ENCODE measurements at places on chromosomes 4 and X.

GRCh38 chr4:18022572-18023050, 1.1 kb upstream of the LCORL start:
- peaks cover 2% of the 10 kb centered on the region for H3K27me3 ChIP-seq
- no peaks in the 10 kb centered on the region for H3K36me3 ChIP-seq
- no peak for DNase-seq
- H3K4me3 ChIP-seq: peak overlapping the region; percentile 92

DNA sequence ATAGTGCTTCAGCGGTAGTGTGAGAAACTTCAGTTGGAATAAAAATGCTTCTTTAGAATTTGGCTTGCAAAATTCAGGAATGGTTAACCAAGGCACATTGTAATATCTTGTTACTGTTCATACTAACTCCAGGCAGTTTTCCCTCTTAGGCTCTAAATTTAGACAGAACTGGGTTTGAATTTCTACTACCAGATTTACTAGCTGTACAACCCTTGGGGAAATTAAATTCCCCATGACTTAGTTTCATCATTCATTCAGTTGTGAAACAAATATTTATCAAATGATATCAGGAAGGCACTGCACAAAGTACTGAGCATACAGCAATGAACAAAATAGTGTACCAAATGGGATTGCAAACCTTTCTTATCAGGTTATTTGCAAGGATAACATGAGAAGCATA, 135.0 kb upstream of the IL15 start:
- H3K4me1 ChIP-seq: peaks cover 11% of the 10 kb centered on the region
- no peak for DNase-seq
- H3K36me3 ChIP-seq: no peaks in the 10 kb centered on the region
- peaks cover 2% of the 10 kb centered on the region for H3K27me3 ChIP-seq

GRCh38 chr4:143357161-143357845, 20.6 kb downstream of the GAB1 start:
- H3K27ac ChIP-seq: peak overlapping the region; percentile 52
- H3K4me1 ChIP-seq: peaks cover 90% of the 10 kb centered on the region
- no peak overlapping the region for H3K4me3 ChIP-seq
- no peaks in the 10 kb centered on the region for H3K27me3 ChIP-seq
- H3K36me3 ChIP-seq: no peaks in the 10 kb centered on the region
- no peak for DNase-seq

- no peak overlapping the region for H3K4me3 ChIP-seq
- DNase-seq: no peak
- no peak overlapping the region for H3K27ac ChIP-seq
- no peaks in the 10 kb centered on the region for H3K4me1 ChIP-seq
- H3K36me3 ChIP-seq: no peaks in the 10 kb centered on the region
These were observed 19.9 kb upstream of the ZIC3 start for GRCh38 chrX:137545711-137546651.

DNA sequence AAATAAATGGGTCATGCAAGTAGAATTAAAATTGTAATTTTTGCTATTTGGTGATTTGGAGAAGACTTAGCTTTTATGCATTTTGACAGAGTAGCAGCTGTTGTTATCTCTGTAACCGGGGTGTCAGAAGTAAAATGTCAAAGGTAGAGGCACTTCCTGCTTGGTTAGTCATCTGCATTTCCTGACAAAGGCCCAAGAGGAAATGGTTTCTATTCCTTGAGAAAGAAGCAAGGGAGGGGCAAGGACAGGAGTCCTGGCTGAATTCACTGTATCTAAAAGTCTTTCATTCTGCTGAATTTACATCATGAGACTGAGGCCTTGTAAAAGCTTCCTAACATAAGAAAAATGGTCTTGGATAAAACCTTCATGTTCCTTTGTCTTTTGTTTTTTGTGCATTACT, 550.9 kb upstream of the BOD1L1 start:
- peaks cover 3% of the 10 kb centered on the region for H3K27me3 ChIP-seq
- no peaks in the 10 kb centered on the region for H3K36me3 ChIP-seq
- no peak overlapping the region for H3K27ac ChIP-seq

GRCh38 chr4:37220685-37221084, 23.9 kb upstream of the NWD2 start:
- H3K4me3 ChIP-seq: no peak overlapping the region
- no peaks in the 10 kb centered on the region for H3K4me1 ChIP-seq
- no peaks in the 10 kb centered on the region for H3K36me3 ChIP-seq
- no peak for DNase-seq

DNA sequence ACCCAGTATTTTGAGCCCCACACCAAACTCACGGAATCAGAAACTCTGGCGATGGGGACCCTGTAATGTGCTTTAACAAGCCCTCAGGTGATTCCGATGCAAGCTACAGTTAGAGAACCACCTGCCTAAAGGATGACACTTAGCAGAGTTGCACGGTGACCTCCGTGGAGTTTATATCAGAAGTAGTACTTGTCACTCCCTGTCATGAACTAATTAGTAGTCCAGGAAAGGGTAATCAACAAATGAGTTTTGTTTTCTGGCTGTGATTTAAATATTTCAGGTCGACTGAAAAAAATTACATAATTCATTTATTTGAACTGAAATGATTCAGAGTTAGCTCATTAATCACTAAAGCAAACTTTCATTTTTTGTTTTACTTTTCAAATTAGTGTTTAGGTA, 56.4 kb downstream of the TMA16 start:
- no peak overlapping the region for H3K4me3 ChIP-seq
- H3K36me3 ChIP-seq: no peaks in the 10 kb centered on the region
- H3K27ac ChIP-seq: no peak overlapping the region
- H3K4me1 ChIP-seq: peaks cover 13% of the 10 kb centered on the region

- H3K27ac ChIP-seq: no peak overlapping the region
- no peaks in the 10 kb centered on the region for H3K36me3 ChIP-seq
- no peak for DNase-seq
- peaks cover under 1% of the 10 kb centered on the region for H3K27me3 ChIP-seq
- peaks cover 2% of the 10 kb centered on the region for H3K4me1 ChIP-seq
- H3K4me3 ChIP-seq: no peak overlapping the region
These were observed 45.7 kb upstream of the SLC10A7 start for GRCh38 chr4:146567396-146567795.

GRCh38 chr4:123361195-123361861, 35.3 kb upstream of the SPRY1 start:
- peaks cover 38% of the 10 kb centered on the region for H3K4me1 ChIP-seq
- H3K27me3 ChIP-seq: no peaks in the 10 kb centered on the region
- H3K36me3 ChIP-seq: no peaks in the 10 kb centered on the region
- DNase-seq: no peak
- no peak overlapping the region for H3K4me3 ChIP-seq

- no peak for DNase-seq
- peaks cover 5% of the 10 kb centered on the region for H3K4me1 ChIP-seq
- no peak overlapping the region for H3K4me3 ChIP-seq
- peak overlapping the region; percentile 49 for H3K27ac ChIP-seq
These were observed 78.7 kb upstream of the PDE5A start for GRCh38 chr4:119707336-119707735.

DNA sequence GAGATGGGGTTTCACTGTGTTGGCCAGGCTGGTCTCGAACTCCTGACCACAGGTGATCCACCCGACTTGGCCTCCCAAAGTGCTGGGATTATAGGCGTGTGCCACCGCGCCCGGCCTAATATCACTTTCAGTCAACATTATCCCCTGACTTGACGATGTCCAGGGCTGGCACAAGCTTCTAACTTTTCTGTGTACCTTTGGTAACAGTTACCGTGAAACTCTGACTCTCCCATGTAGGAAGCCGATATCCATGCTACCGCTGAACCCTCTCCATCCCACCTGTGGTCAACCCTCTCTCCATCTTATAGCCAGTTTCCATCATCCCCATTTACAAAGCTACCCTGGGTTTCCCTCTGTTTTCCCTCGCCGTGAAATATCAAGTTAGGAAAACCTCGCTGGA, 77.5 kb downstream of the CRLF2 start:
- DNase-seq: no peak
- H3K27me3 ChIP-seq: peaks cover 10% of the 10 kb centered on the region
- H3K27ac ChIP-seq: no peak overlapping the region
- no peaks in the 10 kb centered on the region for H3K36me3 ChIP-seq

DNA sequence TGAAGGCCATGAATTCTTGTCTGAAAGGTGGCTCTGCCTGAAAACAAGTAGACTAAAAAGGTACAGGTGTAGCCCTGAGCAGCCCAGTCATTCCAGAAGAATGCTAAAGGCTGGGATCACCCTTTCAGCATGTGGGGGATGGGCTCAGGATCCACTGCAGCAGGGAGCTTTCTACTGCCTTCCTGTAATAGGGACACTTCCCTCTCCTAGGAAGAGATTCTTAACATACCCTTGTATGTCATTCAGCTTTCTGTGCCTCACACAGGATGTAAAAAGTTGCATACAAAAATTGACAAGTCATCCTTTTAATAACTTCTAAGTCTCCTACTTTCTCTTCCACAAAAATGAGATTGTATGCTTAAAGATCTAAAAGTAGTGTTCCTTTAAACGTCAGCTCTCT, 123.3 kb downstream of the ZNF518B start:
- no peak overlapping the region for H3K4me3 ChIP-seq
- H3K4me1 ChIP-seq: no peaks in the 10 kb centered on the region
- DNase-seq: no peak
- H3K27ac ChIP-seq: no peak overlapping the region
- no peaks in the 10 kb centered on the region for H3K36me3 ChIP-seq

GRCh38 chr4:28287831-28288233, 1427.2 kb downstream of the STIM2 start:
- DNase-seq: no peak
- H3K4me1 ChIP-seq: peaks cover 25% of the 10 kb centered on the region
- no peak overlapping the region for H3K4me3 ChIP-seq

DNA sequence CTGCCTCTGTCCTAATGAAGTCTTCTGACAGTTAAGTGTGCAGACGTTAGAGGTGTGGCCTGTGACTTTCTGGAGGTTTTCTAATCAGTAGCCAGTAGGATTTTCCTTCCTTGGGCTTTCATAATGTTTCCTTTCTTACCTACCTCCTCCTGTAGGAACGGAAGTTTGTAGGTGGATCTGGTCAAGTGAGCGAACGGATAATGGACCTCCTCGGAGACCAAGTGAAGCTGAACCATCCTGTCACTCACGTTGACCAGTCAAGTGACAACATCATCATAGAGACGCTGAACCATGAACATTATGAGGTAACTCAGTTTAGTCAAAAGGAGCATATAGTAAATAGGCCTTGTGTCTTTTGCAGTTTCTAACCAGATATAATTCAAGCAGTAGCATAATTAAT, 75.0 kb downstream of the MAOA start:
- H3K27me3 ChIP-seq: no peaks in the 10 kb centered on the region
- peaks cover 7% of the 10 kb centered on the region for H3K4me1 ChIP-seq
- no peak for DNase-seq

- no peaks in the 10 kb centered on the region for H3K36me3 ChIP-seq
- peak; percentile 54 for DNase-seq
- no peak overlapping the region for H3K27ac ChIP-seq
- peaks cover 23% of the 10 kb centered on the region for H3K27me3 ChIP-seq
These were observed 1.5 kb downstream of the IL1RAPL2 start for GRCh38 chrX:104567506-104567905.

- H3K4me3 ChIP-seq: no peak overlapping the region
- H3K4me1 ChIP-seq: no peaks in the 10 kb centered on the region
- no peak overlapping the region for H3K27ac ChIP-seq
- DNase-seq: no peak
- no peaks in the 10 kb centered on the region for H3K36me3 ChIP-seq
These were observed 503.3 kb upstream of the FAM241A start for GRCh38 chr4:111641813-111642579.

DNA sequence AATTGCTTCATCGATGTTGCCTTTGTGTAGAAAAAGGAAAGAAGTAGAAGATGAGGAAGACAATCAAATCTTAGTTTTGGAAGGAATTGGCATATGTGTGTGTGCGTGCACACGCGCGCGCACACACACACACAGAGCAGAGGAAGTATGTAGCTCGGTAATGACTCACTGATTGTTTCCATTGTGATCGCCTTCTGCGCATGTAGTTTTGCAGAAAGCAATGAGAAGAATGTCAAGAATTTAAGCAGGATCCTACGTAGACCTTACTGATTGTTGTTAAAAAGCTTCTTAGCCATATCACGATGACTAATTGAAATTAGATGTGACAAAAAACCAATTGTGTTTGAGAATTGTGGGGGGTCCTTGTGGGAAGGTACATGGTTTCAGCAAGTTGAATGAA, 12.8 kb upstream of the LIMCH1 start:
- H3K36me3 ChIP-seq: no peaks in the 10 kb centered on the region
- peak overlapping the region; percentile 41 for H3K27ac ChIP-seq
- H3K4me1 ChIP-seq: peaks cover 7% of the 10 kb centered on the region
- H3K27me3 ChIP-seq: no peaks in the 10 kb centered on the region
- H3K4me3 ChIP-seq: no peak overlapping the region
- no peak for DNase-seq

DNA sequence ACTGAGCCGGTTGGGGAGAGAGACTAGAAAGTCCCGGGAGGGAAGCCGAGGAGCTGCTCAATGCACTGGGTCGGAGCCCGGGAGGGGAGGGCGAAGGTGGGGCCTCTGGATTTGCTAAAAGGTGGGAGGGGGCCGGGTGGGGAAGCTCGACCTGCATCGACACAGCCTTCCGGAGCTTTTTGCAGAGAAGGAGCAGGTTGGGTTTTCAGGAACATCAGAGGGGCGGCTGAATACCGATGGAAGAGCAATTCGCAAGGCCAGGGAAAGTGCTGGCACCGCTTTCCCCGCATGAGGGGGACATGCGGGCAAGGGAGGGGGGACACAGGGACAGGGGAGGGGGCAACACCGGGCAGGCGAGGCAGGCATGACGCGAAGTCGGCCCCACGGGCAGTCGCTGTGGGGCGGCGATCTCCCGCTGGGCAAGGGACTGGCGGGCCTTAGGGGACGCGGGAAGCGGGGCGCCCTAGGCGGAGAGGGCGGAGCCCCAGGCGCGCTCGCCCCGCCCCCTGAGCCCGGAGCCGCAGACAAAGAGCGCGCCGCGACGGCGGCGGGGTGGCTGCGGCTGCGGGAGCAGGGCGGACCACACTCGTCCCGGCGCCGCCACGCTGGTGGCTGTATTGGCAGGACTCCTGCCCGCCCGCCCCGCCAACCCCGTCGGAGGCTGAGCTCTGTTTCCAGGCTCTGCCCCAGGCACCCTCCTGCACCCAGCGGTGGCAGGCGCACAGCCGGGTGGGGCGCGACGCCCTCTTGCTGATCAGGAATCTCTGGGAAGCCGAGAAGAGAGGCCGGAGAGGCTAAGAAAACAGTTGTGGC, 11.6 kb downstream of the PDZD4 start:
- H3K4me3 ChIP-seq: peak overlapping the region; percentile 59
- peaks cover 5% of the 10 kb centered on the region for H3K4me1 ChIP-seq
- peak overlapping the region; percentile 8 for H3K27ac ChIP-seq
- no peaks in the 10 kb centered on the region for H3K36me3 ChIP-seq
- DNase-seq: peak; percentile 83
- H3K27me3 ChIP-seq: no peaks in the 10 kb centered on the region

DNA sequence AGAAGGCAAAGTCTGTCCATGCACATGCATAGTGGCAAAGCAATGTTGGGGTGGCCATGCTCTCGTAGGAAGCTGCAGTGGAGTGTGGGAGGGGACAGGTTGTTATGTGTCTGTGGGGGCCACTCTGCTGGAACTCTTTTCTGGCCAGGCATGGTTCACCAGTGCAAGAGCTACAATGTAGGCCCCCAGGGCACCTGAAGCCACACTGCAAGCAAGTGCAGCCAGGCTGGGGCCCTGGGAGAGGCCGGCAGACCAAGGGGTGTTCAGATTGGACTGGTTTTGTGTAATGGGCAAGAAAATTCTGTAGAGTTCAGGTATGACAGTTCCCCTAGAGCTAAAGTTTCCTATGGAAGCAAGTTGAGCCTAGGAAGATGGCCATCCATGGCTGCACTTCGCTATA, 97.0 kb upstream of the ZC4H2 start:
- no peak overlapping the region for H3K4me3 ChIP-seq
- no peak overlapping the region for H3K27ac ChIP-seq
- H3K4me1 ChIP-seq: no peaks in the 10 kb centered on the region
- no peak for DNase-seq
- peaks cover 2% of the 10 kb centered on the region for H3K36me3 ChIP-seq
